ENCODE measurements at places on chromosomes 5 and 9.

GRCh38 chr5:171906066-171906570, 100.3 kb downstream of the FBXW11 start:
- DNase-seq, result no peak

DNA sequence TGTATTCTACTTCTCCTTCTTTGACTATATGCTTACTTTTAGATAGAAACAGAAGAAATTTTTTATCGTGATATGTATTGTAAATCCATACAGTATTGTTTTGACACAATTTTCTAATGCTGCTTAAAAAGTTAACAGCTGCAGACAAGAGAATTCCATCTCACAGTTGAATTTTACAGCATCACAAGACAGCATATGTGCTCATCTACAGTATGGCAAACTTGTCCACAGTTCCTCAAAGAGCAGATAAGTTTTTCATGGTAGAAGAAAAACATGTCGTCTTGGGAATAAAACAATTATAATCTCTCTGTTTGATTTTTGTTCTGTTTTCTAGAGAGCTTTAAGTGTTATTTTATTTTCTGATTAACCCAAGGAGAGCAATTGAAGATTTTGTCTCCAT, 438.5 kb upstream of the NUDT12 start:
- DNase-seq, result no peak

- no peak for DNase-seq
Observed at GRCh38 chr5:122192497-122193496, 63.5 kb downstream of the ZNF474 start.

- DNase-seq, result no peak
Observed at GRCh38 chr9:27933210-27934025, 360.1 kb upstream of the C9orf72 start.

GRCh38 chr5:40838086-40838485, 3.1 kb upstream of the RPL37 start:
- no peak for DNase-seq

- no peak for DNase-seq
Observed at GRCh38 chr5:158064334-158065123, 205.6 kb upstream of the CLINT1 start.

- DNase-seq, result no peak
Observed at GRCh38 chr9:124960409-124960752, 19.5 kb upstream of the GOLGA1 start.

- no peak for DNase-seq
Observed at GRCh38 chr9:28056466-28056865, 483.2 kb upstream of the C9orf72 start.

DNA sequence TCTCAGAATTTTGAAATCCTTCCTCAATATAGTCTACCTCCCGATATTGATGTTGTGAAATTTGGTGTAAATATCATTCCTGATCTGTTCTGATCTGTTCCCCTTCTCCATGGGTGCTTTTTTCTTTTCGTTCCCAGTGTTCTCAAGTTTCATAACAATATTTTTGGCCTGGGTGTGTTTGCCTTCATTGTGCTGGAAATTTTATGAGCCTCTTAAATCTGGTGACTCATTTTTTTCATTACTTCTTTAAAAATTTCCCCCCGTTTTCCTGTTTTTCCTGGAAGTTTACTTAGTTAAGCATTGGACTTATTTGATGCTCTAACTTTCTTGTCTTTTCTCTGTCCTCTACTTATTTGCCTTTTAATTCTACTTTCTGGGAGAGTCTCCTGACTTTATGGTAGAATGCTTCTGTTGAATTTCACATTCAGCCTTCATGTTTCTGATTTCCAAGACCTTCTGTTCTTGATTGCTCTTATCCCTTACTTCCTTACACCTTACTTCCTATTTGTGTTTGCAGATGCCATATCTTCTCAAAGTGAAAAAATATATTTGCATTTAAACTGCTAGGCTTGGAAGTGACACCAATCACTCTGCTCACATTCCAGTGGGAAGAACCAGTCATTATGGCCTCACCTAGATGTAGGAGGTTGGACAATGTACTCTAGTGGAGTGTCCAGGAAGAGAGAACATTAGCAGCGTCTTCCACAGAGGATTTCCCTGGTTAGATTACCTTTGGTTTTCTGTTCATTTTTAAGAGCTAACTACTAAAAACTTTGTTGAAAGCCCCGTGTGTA, 441.9 kb downstream of the ARHGEF28 start:
- no peak for DNase-seq

DNA sequence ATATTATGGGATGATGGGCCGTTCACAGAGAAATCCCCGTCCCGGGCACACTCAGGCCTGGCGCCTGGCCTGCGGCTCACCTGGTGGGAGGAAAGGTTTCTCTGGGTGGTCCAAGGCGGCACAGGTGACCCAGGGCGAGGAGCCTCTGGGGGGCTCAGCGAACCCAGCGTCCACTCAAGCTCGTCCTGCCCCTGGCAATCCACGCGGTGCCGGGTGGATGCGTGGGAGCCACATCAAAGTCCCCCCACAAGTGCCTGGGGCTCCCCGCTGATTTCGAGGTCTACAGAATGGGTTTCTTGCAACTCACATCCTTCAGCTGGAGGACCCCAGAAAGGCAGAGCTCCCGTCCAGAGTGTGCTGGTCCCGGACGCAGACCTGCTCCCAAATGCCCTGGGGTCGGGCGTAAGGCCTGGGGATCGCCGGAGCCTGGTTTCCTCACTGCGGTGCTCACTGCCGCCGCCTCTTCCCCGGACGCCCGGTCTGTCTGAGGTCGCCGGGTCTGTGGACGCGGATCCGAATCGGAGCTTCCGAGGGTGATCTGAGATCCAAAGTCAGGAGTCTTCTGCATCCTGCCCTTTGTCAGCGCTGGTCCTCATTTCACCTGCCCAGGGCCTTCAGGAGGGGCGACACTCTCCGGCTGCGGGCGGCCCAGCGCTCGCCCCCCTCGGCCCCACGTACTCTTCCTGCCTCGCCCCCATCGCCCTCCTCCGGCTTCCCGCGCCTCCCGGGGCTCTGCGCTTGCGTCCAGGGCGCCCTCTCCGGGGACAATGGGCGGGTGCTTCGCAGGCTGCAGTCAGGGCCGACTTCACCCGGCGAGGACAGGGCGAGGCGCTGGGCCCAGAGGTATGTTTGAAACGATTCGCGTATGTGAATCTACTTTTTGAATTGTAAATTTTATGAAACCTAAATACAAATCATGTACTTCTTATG, 20.0 kb upstream of the RUFY1 start:
- DNase-seq, result peak; percentile 59

DNA sequence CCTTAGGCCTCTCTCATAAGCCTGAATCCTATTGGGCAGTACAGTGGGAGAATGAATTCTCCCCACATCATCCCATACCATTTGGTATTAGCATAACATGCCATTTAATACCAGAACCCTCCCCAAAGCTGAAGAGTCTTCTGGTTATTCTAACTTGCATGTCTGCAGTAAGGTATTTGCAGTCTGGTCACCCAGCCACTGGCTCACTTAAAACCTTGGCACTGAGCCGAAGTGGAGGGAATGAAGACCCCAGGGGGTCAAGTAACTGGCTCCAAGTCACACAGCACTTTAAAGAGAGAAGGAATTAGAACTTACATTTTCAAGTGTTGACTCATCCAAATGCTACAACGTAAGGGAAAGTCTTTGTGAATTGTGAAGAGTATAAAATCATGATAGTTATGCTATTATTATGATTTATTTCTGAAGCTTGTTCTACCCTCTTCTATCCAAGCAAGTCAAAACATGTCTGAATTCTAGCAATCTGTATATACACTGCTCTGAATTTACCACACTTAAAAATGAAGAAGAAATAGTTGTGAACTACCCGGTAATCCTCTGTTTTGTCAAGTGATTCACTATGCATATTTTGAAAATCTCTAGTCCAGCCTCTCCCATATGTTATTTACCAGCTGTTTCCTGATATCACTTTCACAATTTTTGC, 28.5 kb downstream of the GLRA1 start:
- no peak for DNase-seq

- DNase-seq, result no peak
Observed at GRCh38 chr5:149605998-149606724, 24.9 kb downstream of the ARHGEF37 start.

DNA sequence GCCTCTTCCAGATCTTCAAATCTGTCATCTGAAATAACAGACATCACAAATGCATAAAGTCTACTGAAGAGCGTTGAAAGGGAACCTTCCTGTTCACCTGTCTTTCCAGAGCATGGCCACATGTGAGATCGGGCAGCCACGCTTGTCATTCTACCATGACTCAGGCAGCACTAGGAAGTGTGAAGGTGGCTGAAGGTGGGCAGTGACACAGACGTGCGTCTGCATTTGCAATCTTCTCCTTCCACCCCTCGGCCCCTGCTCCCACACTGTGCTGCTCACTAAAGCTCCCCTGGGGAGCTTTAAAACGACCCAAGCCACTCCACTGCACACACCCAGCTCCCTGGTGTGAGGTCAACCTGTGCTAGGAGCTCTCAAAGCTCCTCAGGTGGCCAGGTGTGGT, 2.5 kb downstream of the ENTR1 start:
- DNase-seq, result no peak

GRCh38 chr9:79403495-79403894, 168.3 kb upstream of the TLE4 start:
- peak; percentile 2 for DNase-seq

DNA sequence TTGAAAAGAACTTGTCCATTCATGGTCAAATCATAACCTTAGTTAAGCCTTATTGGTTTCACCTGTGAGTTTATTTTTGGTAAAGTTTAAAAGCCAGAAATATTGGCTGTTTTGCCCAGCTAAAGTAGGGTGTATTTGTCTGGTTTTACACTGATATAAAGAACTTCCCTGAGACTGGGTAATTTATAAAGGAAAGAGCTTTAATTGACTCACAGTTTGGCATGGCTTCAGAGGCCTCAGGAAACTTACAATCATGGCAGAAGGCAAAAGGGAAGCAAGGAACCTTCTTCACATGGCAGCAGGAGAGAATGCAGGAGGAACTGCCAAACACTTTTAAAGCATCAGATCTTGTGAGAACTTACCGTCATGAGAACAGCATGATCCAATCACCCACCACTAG, 55.3 kb downstream of the JAKMIP2 start:
- no peak for DNase-seq

- peak; percentile 0 for DNase-seq
Observed at GRCh38 chr9:124551472-124552272, 44.5 kb upstream of the NR5A1 start.

DNA sequence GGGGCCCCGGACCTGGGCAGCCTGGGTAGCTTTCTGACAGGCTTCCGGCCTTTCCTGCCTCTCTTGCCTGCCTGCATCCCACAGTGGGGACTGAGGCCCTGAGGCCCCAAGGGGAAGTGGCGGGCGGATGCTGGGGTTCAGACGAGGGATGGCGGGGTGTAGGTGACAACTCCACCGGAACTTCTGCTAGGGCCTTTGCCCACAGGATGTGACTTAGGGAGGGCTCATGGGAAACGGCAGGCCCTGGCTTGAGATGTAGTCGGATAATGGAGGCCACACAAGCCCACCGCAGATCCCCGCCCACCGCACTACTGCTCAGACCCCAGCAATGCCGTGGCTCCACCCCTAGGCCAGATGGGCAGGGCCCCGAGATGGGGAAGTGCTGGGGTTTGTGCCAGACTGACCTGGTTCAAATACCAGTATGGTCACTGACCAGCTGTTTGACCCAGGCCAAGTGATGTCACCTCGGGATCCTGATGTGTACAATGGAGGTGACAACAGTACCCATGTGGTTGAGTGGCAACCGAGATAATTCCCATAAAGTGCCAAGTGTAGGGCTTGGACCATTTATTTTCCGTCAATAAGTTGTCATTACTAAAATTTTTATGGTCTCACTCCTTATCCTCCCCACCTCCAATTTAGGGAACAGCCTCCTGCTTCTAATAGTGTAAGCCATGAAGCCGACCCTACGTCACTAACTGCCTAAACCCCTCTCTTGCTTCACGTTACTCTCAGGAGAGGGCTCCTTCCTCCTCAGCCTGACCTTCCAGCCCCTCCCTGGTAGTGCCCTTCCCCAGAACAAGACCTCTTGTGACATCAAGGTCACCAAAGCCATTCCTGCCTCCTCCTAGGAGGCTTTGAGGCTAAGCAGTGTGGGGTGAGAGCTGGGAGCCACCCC, 2.5 kb upstream of the CDK9 start:
- peak; percentile 54 for DNase-seq

- no peak for DNase-seq
Observed at GRCh38 chr5:133366438-133366837, 245.9 kb downstream of the FSTL4 start.

DNA sequence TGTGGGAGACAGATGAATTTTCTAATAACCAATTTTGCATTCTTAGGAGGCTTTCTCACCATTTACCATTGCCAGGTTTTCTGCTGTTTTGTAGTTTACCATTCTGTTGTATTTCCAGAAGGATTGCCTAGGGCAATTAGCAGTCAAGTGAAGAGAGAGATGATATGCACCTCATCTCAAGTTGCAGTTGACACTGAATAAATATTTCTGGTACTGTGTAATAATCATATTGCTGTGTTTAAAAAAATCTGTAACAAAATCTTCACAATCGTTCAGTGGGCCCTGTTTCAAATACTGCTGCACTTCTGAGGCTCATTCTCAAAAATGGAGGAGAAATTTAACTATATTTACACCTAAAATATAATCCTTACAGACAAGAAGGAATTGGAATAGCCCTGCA, 706.1 kb upstream of the PTPRD start:
- no peak for DNase-seq

- no peak for DNase-seq
Observed at GRCh38 chr5:149063017-149063687, at the start of gene SH3TC2. Gene SH3TC2 (minus strand): TSS chr5:149063062. CDS start chr5:149063022, 40 bp downstream.

- DNase-seq, result no peak
Observed at GRCh38 chr5:71573591-71573990, 13.5 kb upstream of the MCCC2 start.

DNA sequence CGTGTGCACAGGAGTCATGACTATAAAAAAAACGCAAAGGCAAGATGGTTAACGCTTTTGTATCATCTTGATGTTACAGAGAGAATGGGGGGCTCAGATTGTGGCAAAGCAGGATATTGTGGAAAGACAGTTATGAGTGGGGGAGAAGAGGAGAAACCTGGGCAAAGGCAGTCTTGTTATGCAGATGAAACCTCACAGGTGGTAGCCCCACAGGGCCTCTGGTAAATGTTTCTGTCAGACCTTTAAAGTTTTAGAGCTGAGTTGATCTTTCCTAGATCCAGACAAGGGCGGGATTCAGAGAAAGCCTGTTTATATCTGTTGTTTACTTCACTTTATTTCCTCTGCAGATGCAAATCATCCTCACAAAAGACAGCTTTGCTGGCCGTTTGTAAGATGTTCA, 55.2 kb downstream of the C9orf85 start:
- DNase-seq, result no peak

DNA sequence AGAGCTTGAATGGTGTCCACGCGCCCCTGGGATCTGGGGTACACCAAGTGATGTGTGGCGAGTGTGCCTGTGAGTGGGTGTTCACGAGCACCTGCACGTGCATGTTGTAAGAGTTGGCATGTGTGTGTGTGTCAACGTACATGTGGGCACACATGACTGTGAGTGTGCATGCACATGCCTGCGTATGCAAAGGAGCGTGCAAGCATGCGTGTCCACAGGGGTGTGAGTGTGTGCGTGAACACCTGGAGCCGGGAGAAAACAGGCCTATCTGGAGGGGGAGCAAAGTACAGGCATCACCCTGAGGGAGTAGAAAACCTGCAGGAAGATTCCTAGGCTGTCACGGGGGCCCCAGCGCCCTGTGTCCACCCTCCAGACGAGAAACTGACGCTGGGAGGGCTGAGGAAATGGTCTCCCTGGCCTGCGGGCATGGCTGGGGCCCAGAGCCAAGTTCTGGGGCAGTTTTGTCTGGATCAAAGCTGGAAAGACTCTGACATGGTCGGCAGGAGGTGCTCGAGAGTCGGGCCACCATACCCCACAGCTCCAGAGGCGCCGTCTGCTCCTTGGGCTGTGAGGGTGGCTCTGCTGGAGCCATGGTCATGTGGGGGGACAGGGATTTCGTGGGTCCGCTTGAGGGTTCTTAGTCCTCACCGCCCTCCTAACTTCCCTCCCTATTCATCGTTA, 31.8 kb downstream of the PTGES start:
- DNase-seq, result no peak

GRCh38 chr9:2839040-2839439, 4.9 kb downstream of the PUM3 start:
- DNase-seq, result no peak
